ENCODE measurements at places on chromosomes 13 and 19. TPM values are rescaled to one million over a fixed set of nuclear protein-coding genes. Genes with fewer than 3 reads are reported as not detected.

The RNF113B gene
- total RNA-seq, result not detected

The CEACAM21 gene
- not detected for total RNA-seq

The VSTM1 gene
- not detected for total RNA-seq

The IFI30 gene
- total RNA-seq, result 43.7 TPM

The IGFL4 gene
- not detected for total RNA-seq

The NANOS3 gene
- total RNA-seq, result not detected

The VAV1 gene
- total RNA-seq, result 5.9 TPM

The LILRA5 gene
- total RNA-seq, result 2.9 TPM

The ZNF66 gene
- total RNA-seq, result 6.4 TPM

The PGLYRP1 gene
- not detected for total RNA-seq

The IGFL2 gene
- not detected for total RNA-seq

The NCR1 gene
- 2.7 TPM for total RNA-seq

The ZNF723 gene
- total RNA-seq, result not detected

The PODNL1 gene
- 5.2 TPM for total RNA-seq

The CRLF1 gene
- 15.2 TPM for total RNA-seq

The PSG6 gene
- not detected for total RNA-seq

The GPR4 gene
- 3.4 TPM for total RNA-seq

The ZNF524 gene
- 15.5 TPM for total RNA-seq

The TNFRSF19 gene
- total RNA-seq, result 10.3 TPM

The FFAR2 gene
- not detected for total RNA-seq

The ZNF763 gene
- total RNA-seq, result 2.9 TPM

The SPRED3 gene
- total RNA-seq, result 0.49 TPM

The DENND1C gene
- total RNA-seq, result 2.9 TPM

The GADD45B gene
- 181 TPM for total RNA-seq

The TMEM145 gene
- not detected for total RNA-seq

The LIM2 gene
- total RNA-seq, result not detected

The DCAF15 gene
- 20.6 TPM for total RNA-seq

The C13orf42 gene
- total RNA-seq, result not detected

The SPACA4 gene
- 3.9 TPM for total RNA-seq

The RPL21 gene
- 579 TPM for total RNA-seq

The PSG11 gene
- total RNA-seq, result not detected

The THSD8 gene
- not detected for total RNA-seq

The ZNF558 gene
- total RNA-seq, result 23.8 TPM

The FUT2 gene
- 6.1 TPM for total RNA-seq

The SPTBN4 gene
- 1.7 TPM for total RNA-seq

The DACT3 gene
- 13.8 TPM for total RNA-seq

The SLC6A16 gene
- total RNA-seq, result 2.5 TPM

The SOHLH2 gene
- not detected for total RNA-seq

The KLK2 gene
- total RNA-seq, result not detected

The CEACAM3 gene
- not detected for total RNA-seq

The ZNF208 gene
- total RNA-seq, result 5.6 TPM

The CGB8 gene
- total RNA-seq, result not detected

The SLITRK5 gene
- 0.74 TPM for total RNA-seq

The CXCL17 gene
- total RNA-seq, result 2.9 TPM

The PCP2 gene
- not detected for total RNA-seq

The SIGLEC8 gene
- not detected for total RNA-seq

The ARGLU1 gene
- 88.9 TPM for total RNA-seq

The ZNF419 gene
- 16.0 TPM for total RNA-seq
